Nasal cavity respiratory epithelium epithelial cell of viscerocranial mucosa (primary cell): ENCODE measurements at places on chromosomes 13 and 19. TPM values are rescaled to one million over a fixed set of nuclear protein-coding genes. Genes with fewer than 3 reads are reported as not detected.

Gene NXNL1
- total RNA-seq, result not detected in 2 replicates

Gene CCDC169
- total RNA-seq, result 2.4 and 4.2 TPM in 2 replicates

Gene CCL25
- not detected in 2 replicates for total RNA-seq

Gene TRAPPC2B
- 9.7 and 19.1 TPM in 2 replicates for total RNA-seq

Gene ZNF626
- 17.1 and 21.4 TPM in 2 replicates for total RNA-seq

Gene ZNF565
- total RNA-seq, result 7.2 and 8.7 TPM in 2 replicates

Gene NOTCH3
- total RNA-seq, result 66.0 and 251 TPM in 2 replicates

Gene RNF225
- 1.4 and 2.1 TPM in 2 replicates for total RNA-seq

Gene WDR62
- 0.28 and 0.68 TPM in 2 replicates for total RNA-seq

Gene CGB8
- total RNA-seq, result not detected in 2 replicates

Gene ZNF568
- 14.4 and 15.5 TPM in 2 replicates for total RNA-seq

Gene FUT3
- total RNA-seq, result 14.2 and 18.5 TPM in 2 replicates

Gene CABP5
- total RNA-seq, result not detected in 2 replicates

Gene APOE
- total RNA-seq, result 27.3 and 227 TPM in 2 replicates

Gene COX7A1
- total RNA-seq, result not detected in 2 replicates

Gene ATP4B
- not detected in 2 replicates for total RNA-seq

Gene KLK15
- not detected in 2 replicates for total RNA-seq

Gene TICAM1
- total RNA-seq, result 7.2 and 15.4 TPM in 2 replicates

Gene SHISA2
- total RNA-seq, result under 0.01 and 2.6 TPM in 2 replicates

Gene CYP2F1
- total RNA-seq, result not detected in 2 replicates

Gene ATXN8OS
- total RNA-seq, result not detected in 2 replicates

Gene VSIG10L
- total RNA-seq, result 0.68 and 1.6 TPM in 2 replicates

Gene PLPP2
- 45.5 and 91.3 TPM in 2 replicates for total RNA-seq

Gene SIGLEC14
- not detected in 2 replicates for total RNA-seq

Gene PCDH20
- total RNA-seq, result under 0.01 and 0.07 TPM in 2 replicates

Gene UHRF1
- 4.4 and 7.3 TPM in 2 replicates for total RNA-seq

Gene PALM3
- not detected in 2 replicates for total RNA-seq

Gene ANGPTL8
- total RNA-seq, result not detected in 2 replicates

Gene ICAM3
- total RNA-seq, result 1.7 and 2.6 TPM in 2 replicates

Gene CAPN12
- total RNA-seq, result 2.3 and 3.1 TPM in 2 replicates

Gene ZNF541
- under 0.01 TPM in 2 replicates for total RNA-seq

Gene GADD45GIP1
- 15.8 and 24.6 TPM in 2 replicates for total RNA-seq

Gene KLF12
- 1.7 and 7.6 TPM in 2 replicates for total RNA-seq

Gene LILRA1
- total RNA-seq, result not detected in 2 replicates

Gene PSG4
- 6.7 TPM in 1 of 2 replicates, not detected in the other for total RNA-seq

Gene MUC16
- total RNA-seq, result under 0.01 and 0.85 TPM in 2 replicates

Gene CEACAM8
- not detected in 2 replicates for total RNA-seq

Gene COL4A2
- total RNA-seq, result 29.0 and 68.2 TPM in 2 replicates

Gene MISP
- total RNA-seq, result 55.5 and 95.0 TPM in 2 replicates

Gene HSH2D
- 0.34 and 0.43 TPM in 2 replicates for total RNA-seq

Gene CNN1
- total RNA-seq, result 2.3 TPM in 1 of 2 replicates, not detected in the other

Gene CERS1
- total RNA-seq, result 0.43 and 0.68 TPM in 2 replicates

Gene TMEM221
- 0.21 TPM in 1 of 2 replicates, not detected in the other for total RNA-seq

Gene C1QTNF9
- total RNA-seq, result not detected in 2 replicates

Gene PINLYP
- total RNA-seq, result 0.50 and 1.4 TPM in 2 replicates

Gene ERVV-1
- total RNA-seq, result not detected in 2 replicates
